Fibroblast of skin of right biceps (primary cell): ENCODE measurements at places on chromosomes 7 and 10.

DNA sequence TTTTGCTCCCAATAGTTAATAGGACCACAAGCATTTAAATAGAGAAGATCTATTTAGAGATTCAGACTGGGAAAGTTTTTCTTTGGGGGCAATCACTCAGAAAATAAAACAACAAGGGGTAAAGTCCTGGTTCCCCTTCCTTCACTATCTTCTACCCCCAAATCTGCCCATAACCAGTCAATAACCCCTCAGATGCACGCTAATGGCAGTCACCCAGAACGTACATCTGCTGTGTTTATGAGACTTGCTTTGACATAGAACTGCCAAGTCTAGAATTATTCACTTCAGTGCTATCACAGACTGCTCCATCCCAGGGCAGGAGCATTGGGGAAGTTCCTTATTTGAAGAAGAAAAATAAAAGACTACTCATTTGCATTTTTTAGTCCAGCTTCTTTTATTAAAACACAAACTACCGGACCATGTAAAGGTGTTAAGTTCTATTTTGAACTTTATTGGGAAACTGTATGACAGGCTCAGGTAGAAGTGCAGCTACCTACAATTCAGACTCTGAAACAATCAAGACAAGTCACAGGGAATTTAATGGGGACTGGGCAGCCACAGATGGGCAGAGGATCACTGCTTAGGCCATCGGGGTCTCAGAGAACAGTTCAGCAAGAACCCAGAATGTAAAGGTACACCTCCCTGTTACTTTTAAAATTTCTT, 38.4 kb downstream of the ANK3 start:
- DNase-seq: no peak

- no peak for DNase-seq
Measured at GRCh38 chr7:1211611-1212010, 21.1 kb upstream of the UNCX start.

DNA sequence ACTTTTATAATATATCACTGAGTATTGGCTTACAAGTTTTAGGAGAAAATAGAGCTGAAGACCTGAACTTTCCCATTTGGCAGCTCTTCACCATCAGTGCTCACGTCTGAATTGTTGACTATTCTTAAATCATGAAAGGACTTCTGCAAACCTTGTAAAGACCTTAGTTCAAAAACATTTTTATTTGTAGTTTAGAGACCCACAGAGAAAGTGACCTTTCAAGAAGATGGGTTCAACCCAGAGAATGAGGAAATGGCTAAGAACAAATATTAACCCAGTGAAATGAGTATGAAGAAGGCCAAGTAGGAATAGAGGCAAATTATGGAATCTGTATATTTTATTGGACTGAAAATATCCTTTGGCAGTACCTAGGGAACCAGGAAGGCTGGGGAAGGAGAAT, 1151.1 kb downstream of the GATA3 start:
- no peak for DNase-seq

GRCh38 chr10:67959839-67960476, 75.5 kb downstream of the SIRT1 start:
- no peak for DNase-seq

DNA sequence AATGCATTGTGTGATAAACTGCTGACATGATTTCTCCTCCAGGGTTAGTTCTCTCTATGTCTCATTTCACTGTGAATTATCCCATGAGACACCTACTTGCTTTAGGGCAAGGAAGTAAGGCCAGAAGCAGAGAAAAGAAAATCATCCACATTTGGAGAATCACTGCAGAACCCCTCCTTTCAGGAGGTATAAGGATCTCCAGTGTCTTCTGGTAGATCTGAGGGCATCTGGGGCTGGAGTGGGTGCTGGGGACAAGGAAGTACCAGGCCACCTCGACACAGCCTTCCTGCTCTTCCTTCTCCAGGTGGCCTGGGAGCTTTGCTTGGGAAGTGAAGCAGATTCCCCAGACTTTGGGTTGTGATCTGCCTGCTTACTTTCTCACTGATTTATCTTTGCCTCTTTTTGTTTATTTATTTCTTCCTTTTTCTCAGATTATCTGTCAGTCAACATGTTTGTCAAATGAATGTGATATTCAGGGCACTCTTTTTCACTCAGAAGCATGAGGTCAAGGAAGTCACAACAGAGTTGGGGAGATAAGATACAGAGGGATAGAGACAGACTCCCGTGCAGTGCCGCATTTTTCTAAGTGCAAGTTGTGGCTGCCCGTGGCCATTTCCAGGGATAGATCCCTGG, 12.4 kb upstream of the CAMK2G start:
- no peak for DNase-seq

GRCh38 chr7:142808461-142808801, 37.7 kb downstream of the PRSS2 start:
- no peak for DNase-seq
